Right cardiac atrium (tissue), 5 donors: ENCODE measurements at places on chromosomes 7 and 10.

DNA sequence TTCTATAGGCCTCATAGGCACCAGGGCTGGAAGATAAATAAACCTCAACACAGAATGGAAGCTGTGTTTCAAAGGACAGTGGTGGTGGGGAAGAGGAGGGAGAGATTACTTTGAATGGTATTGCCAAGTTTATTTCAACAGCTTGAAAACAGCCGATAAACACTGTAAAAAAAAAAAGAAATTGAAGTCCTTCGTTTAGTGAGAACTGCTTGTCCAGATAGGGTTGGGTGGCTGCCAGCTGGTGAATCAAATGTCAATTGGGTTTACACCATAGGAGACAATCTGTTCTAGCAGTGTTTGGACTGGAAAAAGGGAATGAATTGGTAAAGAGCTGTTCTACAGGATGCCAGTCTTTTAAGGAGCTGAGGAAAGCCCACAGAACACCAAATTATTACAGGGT, 254.8 kb downstream of the PHF14 start:
- peak; percentile 95 for DNase-seq

DNA sequence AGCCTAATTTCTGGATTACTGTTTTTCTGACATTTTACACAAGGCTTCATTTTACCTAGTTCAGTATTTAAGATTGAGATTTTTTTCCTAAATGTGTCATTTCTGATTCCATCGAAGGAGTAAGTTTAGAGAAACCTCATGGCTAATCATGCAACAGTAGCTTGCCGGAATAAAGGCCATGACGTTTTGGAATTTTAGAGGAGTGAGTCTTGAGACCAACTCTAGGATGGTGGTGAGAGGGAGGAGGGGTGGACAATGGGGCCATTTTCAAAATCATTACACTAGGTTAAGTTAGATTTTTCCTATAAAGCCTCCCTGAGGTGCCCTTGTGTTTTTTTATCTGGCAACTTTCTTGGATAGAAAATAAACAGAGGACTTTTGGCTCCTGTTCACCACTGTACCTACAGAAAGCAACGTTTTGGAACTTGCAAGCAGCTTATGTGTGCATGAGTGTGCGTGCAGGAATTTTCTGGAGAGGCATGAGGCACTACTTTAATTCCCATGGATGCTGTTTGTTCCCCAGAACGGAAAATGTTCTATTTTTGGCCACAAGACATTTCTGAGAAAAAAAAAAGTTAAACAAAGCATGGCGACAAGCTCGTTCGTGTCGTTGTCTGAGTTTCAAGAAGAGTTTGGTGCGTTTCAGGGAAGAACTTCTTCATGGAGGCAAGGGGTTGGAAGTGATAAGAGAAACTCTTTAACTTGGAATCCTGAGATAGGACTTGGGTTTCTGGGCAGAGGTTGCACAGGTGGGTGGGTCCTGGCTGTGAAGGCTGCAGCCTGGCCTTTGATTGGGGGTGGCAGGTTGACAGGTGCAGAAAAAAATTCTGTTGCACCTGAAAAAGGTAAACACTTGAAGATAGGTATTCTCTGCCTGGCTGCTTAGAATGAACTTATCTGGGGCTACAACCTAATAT, 178.1 kb downstream of the PTEN start:
- no peak for DNase-seq

GRCh38 chr10:5764422-5765297, 48.6 kb downstream of the GDI2 start:
- no peak for DNase-seq

- DNase-seq = no peak
These were observed 228.5 kb downstream of the ADK start for GRCh38 chr10:74379474-74379873.

DNA sequence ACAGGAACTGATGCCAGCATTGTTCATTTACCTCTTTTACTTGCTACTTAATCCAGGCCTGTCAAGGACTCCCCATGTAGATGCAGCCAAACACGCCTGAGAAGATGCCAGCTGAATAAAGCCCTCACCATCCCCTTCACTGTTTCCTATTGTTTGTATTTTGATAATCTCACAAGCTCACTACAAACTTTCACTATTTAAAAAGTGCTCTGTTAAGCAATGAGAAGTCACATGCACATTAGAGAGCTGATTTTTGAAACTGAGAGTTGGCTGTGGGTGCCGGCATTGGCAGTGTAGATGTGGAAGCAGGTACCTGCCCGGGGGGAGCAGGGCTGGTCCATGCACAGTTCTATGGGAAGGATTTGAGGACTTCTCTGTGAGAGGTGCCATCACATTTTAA, 169.8 kb upstream of the GRB10 start:
- DNase-seq = no peak

DNA sequence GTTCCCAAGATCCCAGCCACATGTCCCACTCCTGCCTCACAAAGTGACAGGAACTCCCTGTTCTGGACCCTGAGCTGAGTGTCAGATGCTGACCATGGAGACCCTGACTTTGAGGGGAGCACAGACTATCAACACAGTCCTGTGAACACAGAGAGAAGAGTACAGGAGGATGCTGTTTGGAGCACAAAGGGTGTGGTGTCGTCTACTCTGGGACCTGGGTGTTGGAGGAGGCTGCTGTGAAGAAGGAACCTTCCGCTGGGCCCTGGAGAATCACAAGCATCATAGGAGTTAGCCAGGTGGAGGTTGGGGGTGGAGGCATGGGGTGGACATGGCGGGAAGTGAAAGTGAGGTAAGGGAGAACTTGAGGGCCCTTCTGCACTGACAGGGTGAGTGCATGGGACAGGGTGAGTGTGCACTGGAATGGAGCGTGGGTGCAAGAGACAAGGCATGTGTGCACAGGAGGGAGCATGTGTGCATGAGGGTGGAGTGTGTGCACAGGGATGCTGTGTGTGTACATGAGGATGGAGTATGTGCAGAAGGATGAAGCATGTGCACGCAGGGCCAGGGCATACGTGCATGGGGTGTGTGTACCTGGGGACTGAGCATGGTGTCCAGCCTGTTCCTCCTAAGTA, 70.7 kb upstream of the ANTXRL start:
- DNase-seq = no peak
